CD4-positive, alpha-beta T cell (primary cell): ENCODE measurements at places on chromosomes 13 and 19.

DNA sequence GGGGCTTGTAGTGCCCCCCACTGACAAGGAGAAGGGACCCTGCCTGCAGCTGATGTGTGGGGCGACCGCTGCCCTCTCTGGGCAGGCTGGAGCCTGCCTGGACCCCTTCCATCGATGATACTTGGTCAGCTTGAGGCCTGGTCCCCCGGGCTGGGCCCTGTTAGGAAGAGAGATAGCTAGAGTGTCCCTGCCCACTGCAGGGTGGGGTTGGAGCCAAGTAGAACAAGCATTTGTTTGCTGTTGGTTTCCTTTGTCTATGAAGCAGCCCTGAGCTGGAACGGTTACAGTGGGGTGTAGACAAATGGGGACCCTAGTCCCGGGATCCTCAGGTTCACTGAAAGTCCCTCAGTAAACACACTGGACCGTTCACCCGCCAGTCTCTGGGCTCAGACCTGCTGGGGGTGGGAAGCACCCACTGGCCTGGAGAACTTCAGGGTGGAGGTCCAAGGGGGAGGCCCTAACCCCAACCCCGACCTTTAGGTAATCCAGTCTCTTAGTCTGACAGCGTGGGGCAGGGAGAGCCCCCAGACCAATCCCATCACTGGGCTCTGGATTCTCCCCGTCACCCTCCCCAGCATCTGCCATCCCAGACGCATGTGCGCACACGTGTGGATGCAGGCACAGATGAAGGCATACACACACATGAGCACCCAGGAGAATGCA is 204.8 kb upstream of the ZNF536 start:
- no peak for DNase-seq

- no peak for DNase-seq
These were observed 1471.8 kb downstream of the EFNB2 start for GRCh38 chr13:105063676-105064075.

DNA sequence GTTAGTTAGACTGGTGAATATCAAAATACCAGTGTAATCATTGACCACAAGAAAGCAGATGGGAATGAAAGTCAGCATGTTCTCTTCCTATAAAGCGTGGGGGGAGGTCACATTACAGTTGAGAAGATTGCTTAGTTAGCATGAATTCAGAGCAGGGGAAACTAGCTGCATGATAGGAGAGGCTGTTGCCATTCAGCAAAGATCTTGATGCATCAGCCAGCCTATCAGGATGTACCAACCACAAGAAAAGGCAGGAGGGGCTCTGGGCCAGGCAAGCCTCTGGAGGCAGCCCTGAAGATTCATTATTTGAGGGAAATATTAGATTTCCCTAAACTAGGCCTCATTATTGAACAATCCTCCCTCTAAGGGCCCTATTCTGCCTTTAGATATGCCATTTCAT is 5.0 kb upstream of the MTMR6 start:
- DNase-seq, result peak; percentile 52

DNA sequence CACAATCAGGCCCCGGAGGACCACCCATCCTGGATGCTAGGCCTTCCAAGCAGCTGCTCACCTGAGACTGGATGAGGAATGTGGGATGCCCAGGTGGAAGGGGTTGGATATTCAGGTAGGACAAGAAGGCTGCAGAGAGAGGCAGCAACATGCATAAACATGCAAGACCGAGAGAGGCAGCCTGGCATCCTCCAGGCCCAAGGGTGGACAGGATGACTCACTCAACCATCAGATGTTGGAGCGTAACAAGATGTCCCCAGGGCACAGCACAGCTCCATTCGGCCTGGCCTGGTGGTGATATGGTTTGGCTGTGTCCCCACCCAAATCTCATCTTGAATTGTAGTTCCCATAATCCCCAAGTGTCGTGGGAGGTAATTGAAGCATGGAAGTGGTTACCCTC is 10.0 kb upstream of the CABP5 start:
- DNase-seq, result no peak

- no peak for DNase-seq
These were observed 1.3 kb upstream of the ZNF181 start for GRCh38 chr19:34732612-34733211.

DNA sequence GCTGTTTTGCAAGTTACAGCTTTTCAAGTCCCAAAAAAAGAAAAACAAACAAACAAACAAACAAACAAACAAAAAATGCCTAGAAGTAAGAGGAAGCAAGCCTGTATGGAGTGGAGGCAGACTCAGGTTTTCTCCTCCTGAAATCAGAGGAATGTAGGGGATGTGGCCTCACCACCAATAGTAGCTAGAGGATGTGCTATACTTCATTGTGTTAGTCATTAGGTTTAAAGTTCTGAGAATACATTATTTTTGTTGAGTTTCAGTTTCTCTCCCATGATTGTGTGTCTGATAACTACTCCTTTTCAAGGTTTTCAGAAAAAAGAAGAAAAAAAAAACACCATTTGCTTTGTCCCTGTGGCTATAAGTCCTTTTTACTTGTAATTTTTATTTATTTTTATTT is 524.5 kb downstream of the GPC6 start:
- no peak for DNase-seq

DNA sequence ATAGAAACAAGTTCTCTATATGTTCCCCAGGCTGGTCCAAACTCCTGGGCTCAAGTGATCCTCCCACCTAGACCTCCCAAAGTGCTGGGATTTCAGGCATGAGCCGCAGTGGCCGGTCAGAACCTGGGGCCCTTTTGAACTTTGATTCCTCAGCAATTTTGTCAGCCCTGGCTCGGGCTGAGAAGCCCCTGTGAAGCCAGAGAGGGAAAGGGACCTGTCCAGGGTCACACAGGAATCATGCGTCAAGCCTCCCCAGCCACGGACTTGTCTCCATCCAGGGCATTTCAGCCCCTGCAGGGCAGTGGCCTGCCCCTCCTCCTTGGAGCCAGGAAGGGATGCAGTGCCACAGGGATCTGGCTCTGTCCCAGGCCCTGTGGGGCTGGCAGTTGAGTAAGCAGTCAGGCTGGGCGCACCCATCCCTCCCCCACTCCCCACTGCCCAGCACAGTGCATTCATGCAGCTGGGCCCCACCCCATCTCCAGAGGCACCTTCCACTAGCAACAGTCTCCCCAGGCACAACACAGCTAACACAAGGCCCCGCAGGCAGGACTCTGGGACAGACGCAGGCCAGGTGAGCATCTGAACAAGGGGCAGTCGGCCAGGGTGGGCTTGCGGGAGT is at the start of gene CAPS:
TSS of gene CAPS (plus strand) at position 516 of the 619 bp plus-strand sequence. CDS start 153 bp downstream, outside the sequence.
- DNase-seq, result no peak

DNA sequence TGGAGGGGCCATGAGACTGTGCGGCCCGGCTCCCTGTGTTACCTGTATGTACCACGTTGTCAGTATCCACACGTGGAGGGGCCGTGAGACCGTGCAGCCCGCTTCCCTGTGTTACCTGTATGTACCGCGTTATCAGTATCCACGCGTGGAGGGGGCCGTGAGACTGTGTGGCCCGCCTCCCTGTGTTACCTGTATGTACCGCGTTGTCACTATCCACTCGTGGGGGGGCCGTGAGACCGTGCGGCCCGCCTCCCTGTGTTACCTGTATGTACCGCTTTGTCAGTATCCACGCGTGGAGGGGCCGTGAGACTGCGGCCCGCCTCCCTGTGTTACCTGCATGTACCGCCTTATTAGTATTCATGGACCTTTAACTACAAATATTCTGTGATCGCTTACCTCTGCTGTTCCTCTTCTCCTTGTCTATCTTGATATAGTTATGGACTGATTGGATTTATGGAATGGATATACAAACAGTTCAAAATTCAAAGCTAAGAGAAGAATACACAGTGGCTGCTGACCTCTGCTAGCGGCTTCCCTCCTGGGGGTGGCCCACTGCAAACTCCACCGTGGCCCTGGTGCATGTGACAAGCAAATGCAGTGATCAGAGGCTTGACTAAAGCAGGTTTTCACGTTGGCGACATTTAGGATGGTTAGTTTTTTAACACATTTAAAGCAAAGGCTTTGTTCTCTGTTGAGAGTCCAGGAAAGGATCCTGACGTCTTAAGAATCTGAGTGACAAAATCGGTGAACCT is 38.7 kb downstream of the ATP11A start:
- no peak for DNase-seq

DNA sequence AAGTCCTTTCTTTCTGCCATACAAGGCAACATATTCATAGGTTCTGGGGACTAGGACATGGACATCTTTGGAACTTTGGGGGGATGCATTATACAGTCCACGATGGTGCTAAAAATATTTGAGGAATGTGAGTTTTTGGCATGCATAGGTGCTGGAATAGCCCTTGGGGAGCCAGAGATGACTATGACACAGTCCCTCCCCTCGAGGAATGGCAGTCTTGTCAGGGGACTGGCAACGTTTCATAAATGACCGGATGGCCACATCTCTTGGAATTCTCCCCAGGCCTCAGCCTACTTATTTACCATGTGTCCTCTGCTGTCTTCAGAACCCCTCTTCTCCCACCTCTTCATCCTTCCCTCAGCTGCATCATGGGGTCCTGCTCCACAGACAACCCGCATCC is 13.6 kb downstream of the MEIOSIN start:
- no peak for DNase-seq

DNA sequence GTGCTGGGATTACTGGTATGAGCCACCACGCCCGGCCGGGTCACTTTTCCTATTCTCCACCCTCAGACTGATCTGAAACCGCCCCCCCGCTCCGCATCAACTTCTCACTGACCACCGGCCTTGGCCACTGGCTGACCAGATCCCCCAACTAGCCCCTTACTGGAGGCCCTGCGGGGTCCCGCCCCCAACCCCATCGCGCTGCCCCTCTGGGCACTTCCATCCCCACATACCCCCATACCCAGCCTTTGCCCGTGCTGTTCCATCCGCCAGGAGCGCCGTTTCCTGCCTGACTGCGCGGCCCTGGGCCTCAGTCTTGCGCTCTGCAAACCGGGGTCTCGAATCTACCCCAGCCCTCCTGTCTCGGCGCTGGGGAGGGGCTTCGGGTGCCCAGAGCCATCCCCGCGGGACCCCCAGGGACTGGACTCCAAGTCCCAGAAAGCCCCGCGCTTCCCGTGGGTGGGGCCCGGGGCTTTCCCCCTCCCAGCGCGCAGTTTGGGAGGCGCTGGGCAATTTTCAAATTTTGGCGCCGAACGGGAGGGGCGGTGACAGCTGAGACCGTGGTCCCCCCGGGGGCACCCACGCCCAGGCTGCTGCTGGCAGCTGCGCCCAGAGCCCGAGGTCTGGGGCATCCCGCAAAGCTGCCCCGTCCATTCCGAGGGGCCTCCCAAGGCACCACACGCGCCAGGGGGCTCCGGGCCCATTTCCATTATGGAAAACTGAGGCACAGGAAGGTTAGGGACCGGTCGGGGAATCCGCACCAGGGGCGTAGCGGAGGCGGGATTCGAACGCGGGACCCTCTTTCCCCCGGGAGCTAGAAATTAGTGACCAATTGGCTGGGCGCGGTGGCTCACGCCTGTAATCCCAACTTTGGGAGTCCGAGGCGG is 5.2 kb upstream of the LMNB2 start:
- peak; percentile 44 for DNase-seq

- DNase-seq, result no peak
These were observed 41.3 kb downstream of the IRS2 start for GRCh38 chr13:109745060-109745459.

GRCh38 chr13:29550430-29550988 is 45.0 kb downstream of the SLC7A1 start:
- no peak for DNase-seq

DNA sequence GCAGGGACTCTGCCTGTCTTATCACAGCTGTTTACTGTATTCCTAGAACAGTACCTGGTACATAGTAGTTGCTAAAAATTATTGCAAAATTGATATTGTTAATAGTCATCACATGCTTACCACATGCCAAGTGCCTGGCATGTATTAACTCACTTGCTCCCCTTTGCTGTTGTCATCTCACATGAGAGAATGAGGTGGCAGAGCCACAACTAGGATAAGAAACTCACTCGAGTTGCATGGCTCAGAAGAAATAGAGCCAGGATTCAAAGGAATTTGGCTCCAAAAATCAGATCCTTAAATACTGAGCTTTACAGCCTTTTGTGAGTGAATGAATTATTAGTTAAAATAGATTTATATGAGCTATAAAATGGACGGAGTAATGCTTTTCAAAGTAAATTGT is 42.6 kb downstream of the B3GLCT start:
- DNase-seq, result no peak

DNA sequence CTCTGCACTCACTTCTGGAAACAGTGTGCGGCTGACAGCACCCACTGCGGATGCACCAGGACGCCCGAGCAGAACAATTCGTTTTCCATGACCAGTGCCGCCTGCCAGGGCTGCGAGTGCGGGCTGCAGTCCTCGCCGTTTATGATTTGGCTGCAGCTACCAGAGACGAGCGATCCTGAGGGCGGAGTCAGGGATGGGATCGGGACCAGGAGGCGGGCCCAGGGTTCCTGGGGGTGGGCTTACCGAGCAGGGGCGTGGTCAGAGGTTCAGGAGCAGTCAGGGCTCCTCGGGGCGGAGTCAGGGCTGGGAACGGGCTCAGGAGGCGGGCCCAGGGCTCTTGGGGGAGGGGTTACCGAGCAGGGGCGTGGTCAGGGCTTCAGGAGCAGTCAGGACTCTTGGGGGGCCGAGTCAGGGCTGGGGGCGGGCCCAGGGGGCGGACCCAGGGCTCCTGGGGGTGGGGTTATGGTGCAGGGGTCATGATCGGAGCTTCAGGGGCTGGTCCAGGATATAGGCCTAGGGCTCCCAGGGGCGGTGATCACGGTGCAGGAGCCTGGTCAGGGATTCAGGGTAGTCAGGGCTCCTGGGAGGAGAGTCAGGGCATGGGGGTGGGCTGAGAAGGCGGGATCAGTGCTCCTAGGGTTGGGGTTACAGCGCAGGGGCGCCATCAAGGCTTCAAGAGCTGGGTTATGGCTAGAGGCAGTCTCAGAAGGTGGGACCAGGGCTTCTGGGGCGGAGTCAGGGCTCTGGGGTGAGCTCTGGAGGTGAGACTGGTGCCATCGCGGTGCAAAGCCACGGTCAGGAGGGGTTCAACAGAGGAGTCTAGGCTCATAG is 1.7 kb downstream of the KLK4 start:
- DNase-seq, result peak; percentile 8

DNA sequence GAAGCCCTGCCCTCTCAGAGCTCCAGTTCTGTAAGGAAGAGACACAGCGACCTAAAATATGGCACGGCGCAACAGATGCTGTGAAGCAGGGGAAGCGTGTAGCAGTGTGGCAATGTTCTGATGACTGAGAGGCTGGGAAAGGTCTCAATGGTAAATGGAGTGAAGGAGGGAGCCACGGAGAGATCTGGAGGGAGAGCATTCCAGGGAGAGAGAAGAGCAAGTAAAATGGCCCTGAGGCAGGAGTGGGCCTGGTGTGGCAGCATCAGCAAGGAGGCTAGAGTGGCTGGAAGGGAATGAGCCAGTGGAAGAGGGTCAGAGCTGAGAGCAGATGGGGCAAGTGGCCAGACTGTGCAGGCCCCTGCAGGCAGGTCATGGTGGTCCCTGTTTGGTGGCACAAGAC is 16.4 kb downstream of the RCN3 start:
- no peak for DNase-seq
